Calu3 (cell line): ENCODE measurements at places on chromosomes 16 and 17.

- DNase-seq = peak; percentile 94
These were observed at the start of gene UBALD1 for GRCh38 chr16:4614571-4615383. Gene UBALD1 (minus strand): TSS chr16:4614888. CDS start chr16:4614797, 91 bp downstream.

- no peak for DNase-seq
These were observed 14.0 kb upstream of the PVALEF start for GRCh38 chr17:81151278-81151677.

DNA sequence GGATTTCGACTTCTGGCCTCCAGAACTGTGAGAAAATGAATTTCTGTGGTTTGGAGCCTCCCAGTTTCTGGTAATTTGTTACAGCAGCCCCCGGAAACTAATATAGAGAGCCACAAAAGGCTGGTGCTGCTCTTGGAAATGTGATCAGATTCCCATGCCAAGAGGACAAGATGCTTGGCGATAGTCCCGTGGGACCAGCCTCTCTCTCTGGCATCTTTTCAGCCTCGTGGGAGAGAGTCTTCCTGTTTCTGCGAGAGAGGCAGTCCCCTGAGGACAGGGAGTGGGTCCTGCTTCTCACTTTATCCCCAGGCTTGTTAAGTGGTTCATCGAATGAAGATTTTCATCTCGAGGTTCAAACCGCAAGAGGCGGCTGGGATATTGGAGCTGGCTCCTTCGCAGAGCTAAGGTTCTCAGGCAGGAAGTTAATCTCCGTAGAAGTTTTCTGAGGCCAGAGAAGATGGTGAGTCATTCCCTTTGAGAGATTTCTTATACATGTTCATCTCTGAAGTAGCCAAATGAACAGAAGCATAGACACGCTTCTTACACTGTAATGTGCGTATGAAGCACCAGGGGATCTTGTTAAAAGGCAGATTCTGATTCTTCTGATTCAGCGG lies 211.6 kb upstream of the SDK2 start:
- DNase-seq = no peak

- no peak for DNase-seq
These were observed 817 bp upstream of the JPH3 start for GRCh38 chr16:87601401-87601981.

GRCh38 chr16:80804056-80804525 lies 307 bp downstream of the CDYL2 start:
- DNase-seq = peak; percentile 44

GRCh38 chr16:88713568-88714419 lies 7.5 kb downstream of the CTU2 start:
- no peak for DNase-seq

DNA sequence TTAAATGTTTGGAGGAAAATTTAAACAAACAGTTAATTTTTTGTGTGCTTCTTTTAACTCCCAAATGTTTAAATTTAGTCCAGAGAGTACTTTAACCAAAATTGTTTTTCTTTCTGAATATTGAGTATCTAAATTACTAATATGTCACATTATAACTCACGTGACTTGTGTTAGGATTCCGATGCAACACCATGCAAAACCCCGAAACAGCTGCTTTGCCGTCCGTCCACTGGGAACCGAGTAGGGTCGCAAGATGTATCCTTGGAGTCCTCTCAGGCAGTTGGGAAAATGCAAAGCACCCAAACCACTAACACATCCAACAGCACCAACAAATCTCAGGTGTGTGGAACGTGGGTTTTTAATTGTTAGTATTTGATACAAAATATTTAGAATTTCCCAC lies 38.7 kb upstream of the ADCY7 start:
- no peak for DNase-seq

- DNase-seq = no peak
These were observed 32.4 kb upstream of the IRX3 start for GRCh38 chr16:54318941-54319340.

- DNase-seq = peak; percentile 38
These were observed 12.1 kb upstream of the SCN4A start for GRCh38 chr17:63984651-63985386.

DNA sequence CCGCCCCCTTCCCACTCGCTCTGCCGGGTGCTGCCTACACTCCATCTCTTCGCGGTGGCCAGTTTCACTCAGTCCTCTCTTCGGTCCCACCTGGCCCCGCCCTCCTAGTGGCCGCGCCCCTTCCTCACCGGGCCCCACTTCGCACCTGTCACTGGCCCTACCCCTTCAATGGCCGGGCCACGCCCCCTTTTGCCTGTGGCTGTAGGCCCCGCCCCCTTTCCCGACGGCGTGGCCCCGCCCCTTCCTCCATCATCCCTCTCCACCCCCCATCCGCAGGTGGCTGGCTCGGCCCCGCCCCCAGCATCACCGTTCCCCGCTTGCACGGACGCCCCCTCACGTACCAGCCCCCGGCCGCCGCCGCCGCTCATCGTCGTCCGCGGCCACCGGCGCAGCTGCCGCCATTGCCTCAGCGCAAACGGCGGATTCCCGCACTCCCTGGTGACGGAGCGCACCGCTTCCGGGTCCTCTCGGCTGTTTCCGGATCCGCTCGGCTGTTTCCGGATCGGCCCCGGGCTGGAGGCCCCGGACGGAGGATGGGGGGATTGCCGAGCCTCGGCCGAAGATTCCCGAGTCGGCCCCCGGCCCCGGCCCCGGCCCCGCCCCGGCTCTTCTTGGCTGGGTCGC lies at the start of gene RABEP2:
TSS of gene RABEP2 (minus strand) at position 477 of the 624 bp plus-strand sequence. CDS start at position 402, 75 bp downstream.
- DNase-seq = peak; percentile 100

GRCh38 chr17:60391471-60392041 lies 377 bp downstream of the USP32 start:
- no peak for DNase-seq

DNA sequence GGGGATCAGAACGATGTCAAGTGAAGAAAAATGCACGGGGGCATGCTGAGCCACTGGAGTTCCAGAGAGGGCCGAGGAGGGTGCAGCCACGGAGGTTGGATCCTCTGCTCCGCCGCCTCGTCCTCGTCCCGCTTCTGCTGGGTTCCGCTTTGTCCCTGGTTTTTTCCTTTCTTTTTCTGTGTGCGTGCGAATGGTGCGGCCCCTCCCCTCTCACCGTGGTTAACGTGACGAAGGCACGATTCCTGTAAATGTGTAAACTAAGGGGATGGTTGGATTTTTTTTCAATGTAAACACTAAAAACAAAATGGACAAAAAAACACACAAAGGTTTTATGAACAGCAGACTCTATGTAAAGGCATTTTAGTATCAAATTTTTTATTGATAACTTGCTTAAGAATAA lies 46.7 kb downstream of the ACTG1 start:
- DNase-seq = no peak

DNA sequence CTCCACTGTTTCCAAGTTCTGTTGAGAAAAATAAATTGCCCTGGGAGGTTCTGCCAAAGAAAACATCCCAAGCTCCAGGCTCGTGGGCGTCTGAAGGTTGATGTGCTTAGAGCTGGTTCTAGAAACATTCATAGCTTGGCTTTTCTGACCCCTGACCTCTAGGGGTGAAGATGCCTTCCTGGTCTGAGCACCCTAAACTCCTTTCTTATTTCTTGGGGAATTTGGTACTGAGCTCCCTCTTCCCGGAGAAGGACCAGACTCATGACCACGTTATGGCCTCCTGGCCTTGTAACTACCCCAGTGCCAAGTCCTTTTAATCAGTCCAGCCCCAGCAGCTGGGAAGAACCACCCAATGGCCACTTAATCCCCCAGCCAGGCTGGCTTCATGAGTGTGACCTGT lies 66.4 kb downstream of the MYH11 start:
- DNase-seq = no peak

DNA sequence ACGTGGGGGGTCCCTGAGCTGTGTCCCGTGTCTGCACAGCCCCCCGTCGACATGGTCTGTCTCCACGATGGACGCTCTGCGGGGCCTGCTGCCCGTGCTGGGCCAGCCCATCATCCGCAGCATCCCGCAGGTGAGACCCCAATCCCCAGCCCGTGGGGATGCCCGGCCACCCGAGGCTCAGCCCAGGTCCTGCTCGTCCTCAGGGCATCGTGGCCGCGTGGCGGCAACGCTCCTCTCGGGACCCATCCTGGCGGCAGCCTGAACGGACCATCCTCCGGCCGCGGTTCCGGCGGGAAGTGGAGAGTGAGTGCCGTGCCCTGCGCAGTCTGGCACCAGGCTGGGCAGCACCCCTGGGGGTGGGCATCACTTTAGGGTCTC lies 4.9 kb downstream of the MSLN start:
- no peak for DNase-seq

GRCh38 chr17:44941712-44942331 lies 5.8 kb downstream of the KIF18B start:
- no peak for DNase-seq

- no peak for DNase-seq
These were observed 109.2 kb upstream of the FOXF1 start for GRCh38 chr16:86401126-86401525.

DNA sequence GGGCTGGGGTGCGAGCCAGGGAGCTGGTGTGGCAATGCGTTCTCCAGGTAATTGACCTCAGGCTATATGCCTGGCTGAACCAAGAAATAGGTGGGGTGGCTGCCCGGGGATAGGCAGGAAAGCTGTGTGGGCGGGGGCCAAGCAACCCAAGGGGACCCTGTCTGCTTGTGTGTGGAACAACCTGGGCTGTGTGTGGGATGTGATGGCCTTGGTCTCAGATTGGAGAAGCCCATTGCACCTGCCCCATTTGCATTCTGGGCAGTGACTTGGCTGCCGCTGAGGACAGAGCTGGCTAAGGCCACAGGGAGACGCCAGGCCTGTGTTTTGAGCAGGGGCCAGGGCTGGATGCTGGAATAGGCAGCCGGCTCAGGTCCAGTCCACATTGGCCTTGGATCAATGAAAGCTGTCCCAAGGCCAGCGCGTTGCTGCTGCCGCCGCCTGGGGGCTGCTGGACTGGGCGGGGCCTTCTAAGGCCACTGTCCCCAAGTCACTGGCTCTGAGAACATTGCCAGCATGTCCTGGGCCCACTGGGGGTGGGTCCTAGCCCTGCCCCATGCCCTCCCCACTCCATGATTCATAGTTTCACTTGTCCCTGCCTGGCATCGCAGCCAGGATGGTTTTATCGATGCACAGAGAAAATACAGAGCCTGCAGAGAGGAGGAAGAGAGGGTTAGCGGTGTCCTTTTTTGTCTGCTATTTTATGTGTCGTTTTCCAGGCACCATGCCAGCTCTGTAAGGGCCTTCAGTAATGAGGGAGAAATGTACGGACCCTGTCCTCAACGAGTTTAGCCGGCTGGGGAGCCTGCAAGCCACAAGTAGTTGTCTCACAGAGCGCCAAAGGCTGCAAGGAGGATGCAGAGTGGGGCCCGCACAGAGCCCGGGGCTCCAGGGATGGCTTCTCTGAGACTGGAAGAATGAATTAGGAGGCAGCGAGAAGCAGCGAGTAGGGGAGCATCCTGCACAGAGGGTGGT lies 43.9 kb downstream of the NKD1 start:
- peak; percentile 35 for DNase-seq

- no peak for DNase-seq
These were observed 27.4 kb upstream of the TNRC6C start for GRCh38 chr17:77930780-77931768.

- DNase-seq = no peak
These were observed 179.6 kb downstream of the CCT6B start for GRCh38 chr17:34781571-34782108.

- DNase-seq = no peak
These were observed 26.1 kb upstream of the XYLT1 start for GRCh38 chr16:17496891-17497290.
